ENCODE measurements at places on chromosomes 16 and 17. TPM values are rescaled to one million over a fixed set of nuclear protein-coding genes. Genes with fewer than 3 reads are reported as not detected.

PITPNM3 gene
- 12.4 TPM for total RNA-seq

TEKT1 gene
- total RNA-seq: 18.6 TPM

KRTAP1-5 gene
- not detected for total RNA-seq

CAVIN1 gene
- 151 TPM for total RNA-seq

SLC6A4 gene
- total RNA-seq: 5.7 TPM

RHBDL1 gene
- 4.1 TPM for total RNA-seq

KRT222 gene
- 31.1 TPM for total RNA-seq

CD19 gene
- 1.0 TPM for total RNA-seq

CES1 gene
- total RNA-seq: 7.5 TPM

C16orf96 gene
- 0.50 TPM for total RNA-seq

FBXW10 gene
- 0.40 TPM for total RNA-seq

TEKT5 gene
- 0.69 TPM for total RNA-seq

KRT33A gene
- not detected for total RNA-seq

CDC6 gene
- 6.7 TPM for total RNA-seq

EVI2B gene
- total RNA-seq: 2.0 TPM

ODF4 gene
- total RNA-seq: not detected

AXIN1 gene
- 24.0 TPM for total RNA-seq

ZG16 gene
- not detected for total RNA-seq

BAHCC1 gene
- 9.3 TPM for total RNA-seq

DDX19B gene
- 19.6 TPM for total RNA-seq

KRT36 gene
- not detected for total RNA-seq

GNPTG gene
- 33.5 TPM for total RNA-seq

WSCD1 gene
- total RNA-seq: 24.1 TPM

SHCBP1 gene
- 6.0 TPM for total RNA-seq

Measured in spinal cord (tissue), 10 donors.